Activated T-helper 1 cell treated with anti-CD3 and anti-CD28 coated beads, Interleukin-2, amount 50 U/mL, for 16 hours (primary cell): ENCODE measurements at places on chromosomes 5 and 9.

- DNase-seq = no peak
These were observed 25.1 kb downstream of the PDGFRB start for GRCh38 chr5:150130493-150130922.

- no peak for DNase-seq
These were observed 9.6 kb downstream of the SEC61B start for GRCh38 chr9:99231711-99232110.

GRCh38 chr9:33202552-33203201, 35.5 kb upstream of the B4GALT1 start:
- DNase-seq = no peak

DNA sequence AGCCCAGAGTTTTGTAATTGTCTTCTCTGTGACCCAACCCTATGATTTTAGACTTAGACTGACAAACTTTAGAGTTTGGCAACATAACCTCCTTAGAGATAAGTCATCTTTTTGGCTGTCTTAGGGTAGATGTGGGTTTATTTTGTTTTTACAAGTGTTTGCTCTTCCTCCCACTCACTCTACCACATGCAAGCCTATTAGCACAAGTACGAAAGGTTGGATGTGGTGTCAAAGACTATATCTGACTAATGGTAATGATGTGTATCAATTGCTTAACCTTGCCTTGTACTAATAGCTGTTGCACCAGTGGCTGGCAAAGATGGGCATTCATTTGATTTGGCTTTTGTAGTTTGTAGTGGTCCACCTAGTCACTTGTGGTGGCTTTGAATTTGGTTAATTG, 46.5 kb downstream of the SLC25A46 start:
- DNase-seq = no peak

GRCh38 chr5:39202597-39203274, 16.6 kb downstream of the FYB1 start:
- DNase-seq = no peak

- DNase-seq = no peak
These were observed 594.3 kb upstream of the KLF4 start for GRCh38 chr9:108083796-108084352.

- no peak for DNase-seq
These were observed 89.8 kb upstream of the TUT7 start for GRCh38 chr9:86443992-86444391.

DNA sequence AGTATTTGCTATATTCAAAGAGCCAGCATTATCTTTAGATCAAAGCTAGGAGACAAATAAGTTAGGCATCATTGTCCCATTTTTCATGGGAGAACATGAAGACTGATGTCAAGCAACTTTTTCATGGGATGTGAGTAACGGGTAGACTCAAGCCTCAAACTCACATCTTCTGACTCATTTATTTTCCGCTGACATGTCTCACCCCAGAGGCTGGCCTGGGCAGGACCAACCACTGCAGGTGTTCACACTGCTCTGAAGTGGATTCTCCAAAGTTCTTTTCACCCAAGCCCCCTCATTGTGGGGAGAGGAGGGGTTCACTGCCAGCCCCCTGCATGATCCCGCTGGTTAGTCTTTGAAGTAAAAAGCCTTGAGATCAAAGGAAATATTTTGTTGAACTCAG, 34.9 kb upstream of the BASP1 start:
- DNase-seq = no peak

- DNase-seq = no peak
These were observed 113.8 kb upstream of the PUM3 start for GRCh38 chr9:2957656-2958200.

DNA sequence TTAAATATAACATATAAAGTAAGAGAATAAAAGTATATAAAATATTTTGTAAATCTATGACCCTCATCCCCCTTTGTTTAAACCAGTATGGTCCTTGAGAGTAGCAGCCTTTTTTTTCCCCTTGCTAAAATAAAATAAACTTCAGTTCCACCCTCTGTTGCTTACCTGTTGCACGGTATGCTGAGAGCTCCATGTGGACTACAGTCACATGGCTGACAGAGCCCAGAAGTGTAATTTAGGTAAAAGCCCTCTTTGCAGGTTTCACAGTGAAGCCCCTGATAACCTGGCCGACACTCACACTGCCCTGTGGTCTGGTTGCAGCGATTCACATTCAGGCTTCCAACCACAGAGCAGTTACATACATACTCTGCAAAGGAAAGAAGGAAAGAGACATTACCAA, 55.1 kb downstream of the MEGF9 start:
- DNase-seq = no peak

GRCh38 chr5:148660346-148660660, 6.0 kb upstream of the HTR4 start:
- DNase-seq = no peak

- no peak for DNase-seq
These were observed 198.1 kb downstream of the C9orf50 start for GRCh38 chr9:129422843-129423192.

- DNase-seq = no peak
These were observed at the start of gene NTRK2 for GRCh38 chr9:84669288-84670137. Gene NTRK2, plus strand, starts transcription at chr9:84669729. Its CDS starts 1,020 bp downstream, at chr9:84670749.

GRCh38 chr5:40266952-40267351, 412.8 kb upstream of the PTGER4 start:
- no peak for DNase-seq

DNA sequence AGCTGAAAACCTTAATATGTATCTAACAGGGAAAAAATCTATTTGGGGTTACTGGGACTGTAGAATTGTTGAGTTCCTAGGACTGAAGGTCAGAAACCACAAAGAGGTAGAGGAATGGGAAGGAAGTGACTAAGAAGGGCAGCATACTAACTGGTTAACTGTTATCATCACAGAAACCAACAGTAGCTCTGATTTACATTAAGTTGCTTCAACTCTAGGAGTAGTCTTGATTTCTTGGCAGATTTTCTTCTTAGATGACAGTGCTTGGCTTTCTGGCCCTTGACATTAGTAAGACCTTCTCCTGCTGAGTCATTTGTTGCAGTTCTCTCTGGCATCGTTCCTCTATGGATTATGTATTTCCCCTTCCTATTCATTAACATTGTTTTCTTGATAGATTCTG, 116.1 kb upstream of the RASA1 start:
- no peak for DNase-seq

DNA sequence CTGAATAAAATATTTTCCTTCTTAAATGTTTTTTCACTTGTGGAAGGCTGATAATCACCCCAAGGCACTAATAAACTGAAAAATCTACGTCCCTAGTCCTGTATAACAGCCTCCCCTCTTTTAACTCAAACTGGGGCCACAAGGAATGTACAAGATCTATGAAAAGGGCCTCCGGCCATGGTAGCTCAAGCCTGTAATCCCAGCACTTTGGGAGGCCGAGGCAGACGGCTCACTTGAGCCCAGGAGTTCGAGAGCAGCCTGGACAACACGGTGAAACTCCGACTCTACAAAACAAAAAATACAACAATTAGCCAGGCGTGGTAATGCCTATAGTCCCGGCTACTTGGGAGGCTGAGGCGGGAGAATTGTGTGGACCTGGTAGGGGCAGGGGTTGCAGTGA, 23.6 kb downstream of the RNF145 start:
- DNase-seq = no peak

DNA sequence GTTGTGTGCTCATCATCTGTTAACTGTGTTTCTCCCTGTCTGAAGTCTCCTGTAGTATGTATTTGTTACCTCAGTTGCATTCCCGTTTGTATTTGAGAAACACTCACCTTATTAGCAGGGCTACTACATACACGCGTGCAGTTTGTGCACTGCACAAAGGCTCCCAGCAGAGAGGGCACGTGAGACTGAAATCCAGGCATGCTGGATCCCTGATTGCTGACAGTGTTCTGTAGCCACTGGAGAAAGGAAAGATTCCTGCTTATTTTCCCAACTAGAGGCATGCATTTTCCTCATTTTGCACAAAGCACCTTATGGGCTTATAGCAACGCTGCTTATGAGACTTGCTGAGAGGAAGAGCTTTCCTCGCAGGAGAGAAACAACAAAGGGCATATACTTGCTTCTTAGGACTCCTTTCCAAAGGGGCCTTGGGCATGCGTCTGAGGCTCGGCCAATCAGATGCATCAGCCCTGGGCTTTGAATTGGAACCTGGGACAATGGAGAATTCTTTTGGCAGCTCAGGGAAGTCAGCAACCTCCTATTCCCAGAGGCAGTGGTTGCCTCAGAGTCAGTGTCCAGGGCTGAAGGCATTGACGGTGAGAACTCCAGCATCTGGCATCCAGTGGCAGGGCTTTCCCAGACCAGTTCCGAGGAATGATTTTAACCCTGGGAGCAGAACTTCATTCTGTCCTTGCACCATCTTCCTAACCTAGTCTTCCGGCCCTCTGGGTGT, 9.9 kb upstream of the MEGF10 start:
- no peak for DNase-seq

GRCh38 chr5:75387806-75388205, 50.8 kb downstream of the HMGCR start:
- DNase-seq = no peak
